GM23338 (cell line): ENCODE measurements at places on chromosomes 3 and 15. TPM values are rescaled to one million over a fixed set of nuclear protein-coding genes. Genes with fewer than 3 reads are reported as not detected.

Gene LMOD3
- 0.06 TPM in 1 of 2 replicates, not detected in the other for polyA plus RNA-seq

DNA sequence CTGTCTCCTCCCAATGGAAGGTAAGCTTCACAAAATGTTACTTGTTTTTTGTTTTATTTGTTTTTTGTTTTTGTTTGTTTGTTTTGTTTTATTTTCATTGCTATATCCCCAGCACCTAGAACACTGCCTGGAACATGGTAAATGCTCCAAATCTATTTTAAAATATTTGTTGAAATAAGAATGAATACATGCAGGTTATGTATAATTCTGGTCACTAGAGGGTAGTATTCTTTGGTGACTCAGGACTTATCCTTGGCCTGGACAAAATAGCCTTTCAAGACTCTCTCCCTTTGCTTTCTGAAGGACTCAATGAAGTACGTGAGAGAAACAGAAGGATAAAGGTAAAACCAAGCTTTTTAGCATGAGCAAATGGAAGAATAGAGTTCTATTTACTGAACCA lies 46.9 kb upstream of the PPP2R3A start:
- no peak overlapping the region for H3K27ac ChIP-seq
- H3K4me1 ChIP-seq: no peaks in the 10 kb centered on the region
- H3K36me3 ChIP-seq: no peaks in the 10 kb centered on the region
- DNase-seq: peak; percentile 59
- H3K27me3 ChIP-seq: no peaks in the 10 kb centered on the region

DNA sequence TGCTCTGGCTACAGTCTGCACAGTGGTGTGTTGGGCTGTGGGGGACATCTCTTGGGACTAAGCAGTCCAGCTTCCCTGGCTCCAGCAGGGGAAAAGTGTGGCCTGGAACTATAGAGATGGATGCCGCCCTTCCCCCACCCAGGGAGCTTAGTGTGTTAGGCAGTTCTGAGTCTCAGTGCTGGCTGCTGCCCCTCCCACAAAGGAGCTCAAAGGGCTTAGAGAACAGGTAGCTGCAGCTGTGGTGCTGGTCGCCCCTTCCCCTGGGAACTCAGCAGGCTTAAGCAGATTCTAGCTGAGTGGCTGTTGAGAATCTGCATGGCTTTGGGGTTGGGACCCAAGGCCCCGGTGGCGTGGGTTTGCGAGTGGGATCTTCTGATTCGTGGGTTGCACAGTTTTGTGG lies 190.8 kb downstream of the PDCD6IP start:
- no peaks in the 10 kb centered on the region for H3K4me1 ChIP-seq
- H3K27ac ChIP-seq: no peak overlapping the region
- DNase-seq: peak; percentile 31

- H3K36me3 ChIP-seq: no peaks in the 10 kb centered on the region
- peaks cover 72% of the 10 kb centered on the region for H3K4me1 ChIP-seq
- no peak overlapping the region for H3K27ac ChIP-seq
- H3K27me3 ChIP-seq: peaks cover 100% of the 10 kb centered on the region
- peak overlapping the region; percentile 62 for H3K4me3 ChIP-seq
Measured at GRCh38 chr15:36880224-36880912, 220.0 kb downstream of the MEIS2 start.

DNA sequence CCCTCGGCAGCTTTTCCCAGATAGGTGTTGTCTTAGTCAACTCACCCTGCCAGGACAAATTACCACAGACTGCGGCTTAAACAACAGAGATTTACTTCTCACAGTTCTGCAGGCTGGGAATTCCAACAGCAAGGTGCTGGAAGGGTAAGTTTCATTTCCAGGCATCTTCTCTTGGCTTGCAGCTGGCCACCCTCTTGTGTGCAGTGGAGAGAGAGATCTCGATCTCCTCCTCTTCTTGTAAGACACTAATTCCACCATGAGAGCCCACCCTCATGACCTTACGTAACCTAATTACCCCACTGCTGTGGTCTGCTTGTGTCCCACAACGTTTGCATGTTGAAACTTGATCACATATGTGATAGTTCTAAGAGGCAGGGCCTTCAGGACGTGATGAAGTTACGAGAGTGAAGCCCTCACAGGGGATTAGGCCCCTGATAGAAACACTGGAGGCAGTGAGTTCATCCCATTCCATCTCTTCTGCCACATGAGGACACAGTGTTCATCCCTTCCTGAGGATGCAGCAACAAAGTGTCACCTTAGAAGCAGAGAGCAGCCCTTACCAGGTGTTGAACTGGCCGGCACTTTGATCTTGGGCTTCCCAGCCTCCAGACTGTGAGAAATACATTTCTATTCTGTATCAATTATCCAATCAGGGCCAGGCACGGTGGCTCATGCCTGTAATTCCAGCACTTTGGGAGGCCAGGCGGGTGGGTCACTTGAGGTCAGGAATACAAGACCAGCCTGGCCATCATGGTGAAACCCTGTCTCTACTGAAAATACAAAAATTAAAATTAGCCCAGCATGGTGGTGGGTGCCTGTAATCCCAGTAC lies 247.7 kb downstream of the PLCL2 start:
- H3K4me3 ChIP-seq: no peak overlapping the region
- H3K27me3 ChIP-seq: no peaks in the 10 kb centered on the region
- H3K27ac ChIP-seq: no peak overlapping the region
- no peaks in the 10 kb centered on the region for H3K4me1 ChIP-seq
- no peak for DNase-seq

GRCh38 chr3:72120806-72121778 lies 336.1 kb upstream of the PROK2 start:
- DNase-seq: no peak
- H3K36me3 ChIP-seq: no peaks in the 10 kb centered on the region
- H3K27me3 ChIP-seq: no peaks in the 10 kb centered on the region
- H3K27ac ChIP-seq: no peak overlapping the region
